Occipital lobe (tissue), 3 donors: ENCODE measurements at places on chromosomes 5 and 9. TPM values are rescaled to one million over a fixed set of nuclear protein-coding genes. Genes with fewer than 3 reads are reported as not detected.
A peak's percentile ranks its signal among the peaks of the same experiment; 100 is the strongest.

DNA sequence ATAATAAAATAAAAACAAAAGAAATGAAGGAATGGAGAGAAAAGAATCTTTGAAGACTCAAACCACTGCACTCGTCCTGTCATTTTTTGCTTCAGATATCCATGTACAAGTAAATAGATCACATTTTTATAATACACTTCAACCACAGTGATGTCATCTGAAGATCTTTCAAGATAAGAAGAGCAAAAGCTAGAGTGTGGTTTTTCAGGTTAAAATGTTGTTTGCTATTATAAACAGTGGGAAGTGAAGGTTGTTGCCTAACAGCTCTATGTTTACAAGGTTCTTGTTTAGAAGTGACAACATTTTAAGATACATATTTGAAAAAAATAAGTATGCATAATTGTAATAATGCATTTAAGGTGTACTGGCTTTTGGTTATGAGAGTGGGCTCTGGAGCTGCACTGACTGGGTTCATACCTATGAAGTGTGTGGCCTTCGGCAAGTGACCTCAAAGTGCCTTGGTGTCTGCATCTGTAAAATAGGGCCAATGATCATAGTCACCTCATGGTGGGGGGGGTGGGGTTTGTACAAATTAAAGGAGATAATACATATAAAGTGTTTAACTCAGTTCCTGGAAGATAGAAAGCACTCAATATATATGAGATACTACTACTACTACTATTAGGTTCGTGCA is 45.5 kb upstream of the IL7R start:
- DNase-seq: no peak

GRCh38 chr9:124079176-124079925 is 67.8 kb downstream of the LHX2 start:
- peak; percentile 61 for DNase-seq

DNA sequence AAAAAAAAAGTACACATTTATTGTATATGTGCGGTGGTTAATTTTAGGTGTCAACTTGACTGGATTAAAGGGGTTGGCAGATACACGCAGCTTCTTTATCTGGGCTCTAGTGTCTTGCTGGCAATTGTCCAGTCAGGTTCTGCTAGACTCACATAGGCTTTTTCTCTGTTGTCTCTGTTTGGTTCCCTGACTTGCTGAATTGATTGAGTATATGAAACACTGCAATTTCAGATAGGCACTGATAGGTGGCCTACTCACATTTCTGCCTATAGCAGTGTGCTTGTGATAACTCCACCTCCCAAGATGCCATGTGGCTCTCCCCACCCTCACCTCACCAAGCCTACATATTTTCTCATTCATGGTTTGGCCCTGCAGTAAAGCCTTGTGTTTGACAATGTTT is 52.5 kb downstream of the AOPEP start:
- DNase-seq: no peak

REEP2 gene
- total RNA-seq: 71.0 TPM

CFAP77 gene
- not detected for total RNA-seq

PCDHGB7 gene
- total RNA-seq: 15.6 TPM

SUSD3 gene
- total RNA-seq: 1.6 TPM
